Left colon (tissue), 2 donors: ENCODE measurements at places on chromosomes 12 and 14.

GRCh38 chr14:34875031-34875922 is at the start of gene BAZ1A:
Gene BAZ1A, minus strand, starts transcription at chr14:34875360. Its CDS starts 756 bp downstream, at chr14:34874604.
- DNase-seq: peak; percentile 74

- no peak for DNase-seq
These were observed 261.5 kb upstream of the CCDC196 start for GRCh38 chr14:66224492-66225178.

DNA sequence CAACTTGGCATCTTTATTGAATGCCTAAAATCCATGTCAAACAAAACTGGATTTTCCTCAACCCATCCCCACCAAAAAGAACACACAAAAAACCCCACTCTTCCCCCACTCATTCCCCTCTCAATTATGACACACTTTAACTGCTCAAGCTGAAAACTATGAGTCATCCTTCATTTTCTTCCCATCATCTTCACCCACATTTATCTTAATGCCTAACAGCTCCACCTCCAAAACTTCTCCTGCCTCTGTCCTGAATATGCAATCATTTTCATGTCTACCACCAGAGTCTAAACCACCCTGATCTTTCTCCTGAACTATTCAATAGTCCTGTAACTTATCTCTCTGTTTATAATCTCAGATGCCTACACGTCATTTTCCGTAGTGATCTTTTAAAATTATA is 239.7 kb downstream of the BCAT1 start:
- DNase-seq: no peak

GRCh38 chr14:36065831-36066230 is 110.7 kb downstream of the PTCSC3 start:
- DNase-seq: no peak
